ENCODE measurements at places on chromosomes 5 and 9.

GRCh38 chr5:96569770-96570169 lies 92.4 kb upstream of the CAST start:
- no peak for DNase-seq

DNA sequence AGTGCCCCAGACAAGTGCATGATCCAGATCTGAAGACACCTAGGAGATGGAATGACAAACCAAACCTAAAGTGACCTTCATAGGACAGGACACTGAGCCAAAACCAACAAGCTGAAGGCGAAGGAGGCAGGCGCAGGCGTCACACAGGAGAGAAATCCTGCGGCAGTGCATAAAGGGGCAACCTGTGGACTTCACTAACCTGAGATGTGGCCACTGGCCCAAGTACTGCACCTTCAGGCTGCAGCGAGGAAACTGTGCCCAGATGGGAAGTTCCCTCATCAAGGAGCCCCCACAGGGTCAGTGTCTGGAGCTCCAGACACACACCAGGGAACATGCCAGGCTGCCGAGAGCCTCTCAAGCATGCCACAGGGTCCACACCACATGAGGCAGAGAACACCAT lies 3.7 kb downstream of the IPPK start:
- DNase-seq: no peak

DNA sequence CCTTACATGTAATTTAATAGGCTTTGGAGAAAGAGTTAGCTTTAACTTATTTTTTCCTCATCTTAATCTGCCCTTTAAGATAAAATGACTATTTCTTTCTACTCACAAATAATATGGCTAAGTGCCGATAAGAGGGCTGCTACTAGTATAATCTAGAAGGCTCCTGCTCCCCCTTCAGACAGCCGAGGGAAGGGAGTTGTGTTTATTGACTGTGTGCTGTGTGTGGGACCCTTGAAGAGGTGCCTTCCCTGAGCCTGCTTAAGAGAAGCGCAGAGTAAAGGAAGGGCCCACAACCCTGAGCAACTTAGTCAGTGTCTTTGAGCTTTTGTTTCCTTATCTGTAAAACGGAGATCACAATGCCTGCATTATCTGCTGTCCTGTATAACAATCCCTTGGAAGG lies 28.1 kb upstream of the CKMT2 start:
- no peak for DNase-seq

- DNase-seq: no peak
These were observed 3.4 kb upstream of the CNTRL start for GRCh38 chr9:121071370-121071755.

GRCh38 chr5:145587710-145588109 lies 247.4 kb downstream of the PRELID2 start:
- DNase-seq: no peak

DNA sequence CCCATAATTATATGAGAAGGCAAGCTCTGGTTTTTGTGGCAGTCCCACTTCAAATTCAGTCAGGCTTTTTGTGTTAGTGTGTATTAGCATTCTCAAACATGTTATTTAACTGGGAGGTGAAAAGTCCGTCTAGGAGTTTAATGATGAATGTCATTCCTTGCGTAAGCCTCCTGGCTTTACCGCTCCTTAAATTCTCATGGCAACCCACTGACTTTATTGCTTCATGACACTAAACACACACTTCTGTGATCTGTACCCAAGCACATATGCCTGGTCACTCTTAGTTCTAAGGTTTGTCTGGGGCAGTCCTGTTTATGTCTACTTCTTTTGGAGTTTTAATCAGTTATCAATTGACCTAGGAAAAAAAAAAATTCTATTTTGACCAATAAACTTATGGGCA lies 677.9 kb upstream of the DMAC1 start:
- DNase-seq: no peak

GRCh38 chr5:103923616-103924168 lies 361.1 kb upstream of the NUDT12 start:
- no peak for DNase-seq

GRCh38 chr5:167850911-167851310 lies 440.5 kb upstream of the WWC1 start:
- no peak for DNase-seq

DNA sequence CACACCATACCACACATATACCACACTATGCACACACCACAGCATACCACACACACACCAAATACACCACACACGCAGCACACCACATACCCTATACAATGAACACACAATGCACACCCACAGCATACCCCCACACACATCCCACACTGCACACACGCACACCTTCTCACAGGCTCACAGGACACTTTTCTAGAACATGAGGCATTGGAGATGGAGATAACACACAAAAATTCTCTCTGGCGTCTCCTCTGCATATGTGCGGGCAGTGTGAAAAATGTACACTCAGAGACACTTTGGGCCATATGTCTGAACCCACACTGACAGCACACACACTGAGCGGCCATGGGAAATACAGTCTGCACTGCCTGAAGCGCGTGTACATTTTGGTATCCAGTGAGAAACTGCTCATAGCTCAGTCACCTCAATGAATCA lies 278.1 kb downstream of the GADD45G start:
- no peak for DNase-seq

- no peak for DNase-seq
These were observed 335.7 kb downstream of the PRELID2 start for GRCh38 chr5:145499483-145499882.

DNA sequence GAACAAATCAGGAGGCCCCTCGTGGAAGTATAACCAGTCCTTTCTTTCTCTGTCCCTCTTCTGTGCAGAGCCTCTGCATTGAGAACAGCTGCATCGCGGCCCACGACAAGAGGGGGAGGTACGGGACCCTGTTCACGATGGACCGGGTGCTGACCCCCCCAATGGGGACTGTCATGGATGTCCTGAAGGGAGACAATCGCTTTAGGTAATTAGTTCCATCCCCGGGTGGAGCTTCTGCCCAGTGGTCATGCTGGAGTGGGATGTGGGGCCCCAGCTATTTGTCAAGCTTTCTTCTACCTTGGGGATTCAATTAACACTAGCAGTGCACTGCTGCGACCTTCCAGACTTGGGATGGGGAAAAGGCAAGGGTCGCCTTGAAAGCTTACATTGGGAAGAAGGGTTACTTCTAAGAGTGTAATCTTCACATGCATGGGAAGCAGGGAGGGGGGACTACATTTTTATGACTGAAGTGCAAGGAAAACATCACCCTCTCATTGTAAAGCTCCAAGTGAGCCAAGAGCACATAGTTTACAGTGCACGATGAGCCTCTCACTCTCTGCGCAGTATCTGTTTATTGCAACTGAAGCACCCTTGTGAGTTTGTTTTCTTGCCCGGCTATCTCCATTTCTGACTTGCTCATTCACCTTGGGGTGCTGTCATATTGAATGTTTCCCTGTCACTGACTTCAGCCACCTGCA lies 27.0 kb downstream of the TGFBI start:
- DNase-seq: no peak

GRCh38 chr9:73640971-73641370 lies 489.3 kb downstream of the ANXA1 start:
- peak; percentile 7 for DNase-seq

DNA sequence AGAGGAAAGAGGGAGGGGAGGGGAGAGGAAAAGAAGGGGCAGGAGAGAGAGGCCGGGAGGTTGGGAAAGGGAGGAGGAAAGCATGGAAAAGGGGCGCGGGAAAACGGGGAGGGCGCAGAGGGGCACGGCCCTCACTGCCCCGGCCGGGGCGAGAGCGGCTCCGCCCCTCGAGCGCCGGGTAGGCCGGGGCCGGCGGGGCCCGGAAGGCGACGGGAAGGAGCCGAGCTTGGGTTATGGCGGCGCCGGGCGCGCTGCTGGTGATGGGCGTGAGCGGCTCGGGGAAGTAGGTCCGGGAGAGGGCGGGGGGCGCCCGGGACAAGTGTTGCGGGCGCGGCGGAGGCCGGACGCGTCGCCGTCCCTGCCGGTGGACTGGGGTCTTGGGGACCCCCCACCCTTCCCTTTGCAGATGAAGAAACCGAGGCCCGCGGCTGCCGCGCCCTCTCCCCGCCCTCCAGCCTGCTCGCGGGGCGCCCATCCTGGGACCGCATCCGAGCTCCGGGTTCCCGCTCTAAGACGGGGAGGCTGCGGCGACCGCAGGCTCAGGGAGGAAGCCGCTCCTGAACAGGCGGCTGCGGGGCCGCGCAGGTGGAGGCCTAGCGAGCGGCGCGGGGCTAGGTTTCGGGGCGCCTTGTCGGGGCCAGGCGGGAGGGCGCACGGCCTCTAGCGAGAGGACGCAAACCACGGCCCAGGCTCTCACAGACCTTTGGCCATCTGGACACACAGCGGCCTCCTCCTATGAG lies at the start of gene IDNK:
IDNK (plus strand) TSS at position 205 of the 740 bp plus-strand sequence; CDS start at position 234, 29 bp downstream.
- DNase-seq: peak; percentile 81

- no peak for DNase-seq
These were observed 12.8 kb upstream of the PRSS3 start for GRCh38 chr9:33782395-33783152.

- DNase-seq: no peak
These were observed 20.8 kb downstream of the SLC46A2 start for GRCh38 chr9:112869917-112870316.

DNA sequence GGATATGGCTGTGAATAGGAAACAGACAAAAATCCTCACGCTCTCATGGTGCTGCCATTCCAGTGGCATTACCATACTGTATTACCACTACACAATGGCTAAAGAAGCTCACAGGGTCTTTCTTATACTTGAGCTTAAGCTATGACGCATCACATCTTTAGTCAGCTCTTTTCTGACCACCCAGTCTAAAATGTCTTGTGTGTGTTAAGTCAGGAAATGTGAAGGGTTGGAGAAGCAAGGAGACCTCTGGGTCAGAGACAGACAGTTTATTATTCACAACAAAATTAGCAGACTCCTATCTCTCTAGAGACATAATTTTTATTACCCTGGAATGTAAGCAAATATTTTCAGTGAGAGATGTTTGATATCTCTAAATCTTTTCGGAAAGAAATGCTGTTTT lies 1583.2 kb upstream of the WWC1 start:
- DNase-seq: no peak

DNA sequence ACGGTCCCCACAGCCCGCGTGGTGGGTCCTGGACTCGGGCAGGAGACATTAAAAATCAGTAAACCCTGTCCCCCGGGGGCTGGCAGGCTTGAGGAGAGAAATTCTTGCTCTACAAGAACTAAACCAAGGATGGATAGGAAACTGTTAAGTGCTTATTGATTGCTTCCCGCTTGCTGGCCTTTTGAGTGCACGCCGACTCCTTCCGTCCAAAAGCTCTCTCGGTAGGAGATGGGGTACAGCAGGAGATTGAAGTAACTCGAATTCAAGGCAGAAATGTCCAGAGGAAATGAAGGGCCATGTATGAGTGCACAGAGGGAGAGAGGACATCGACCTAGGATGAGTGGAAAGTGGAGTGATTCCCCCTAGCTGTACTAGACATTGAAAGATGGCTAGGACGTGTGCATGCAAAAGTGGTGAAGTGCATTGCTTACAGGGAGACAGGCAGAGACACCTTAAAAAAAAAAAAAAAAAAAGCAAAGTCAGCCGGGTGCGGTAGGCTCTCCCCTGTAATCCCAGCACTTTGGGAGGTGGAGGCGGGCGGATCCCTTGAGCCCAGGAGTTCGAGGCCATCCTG lies 923 bp downstream of the RECK start:
- no peak for DNase-seq

DNA sequence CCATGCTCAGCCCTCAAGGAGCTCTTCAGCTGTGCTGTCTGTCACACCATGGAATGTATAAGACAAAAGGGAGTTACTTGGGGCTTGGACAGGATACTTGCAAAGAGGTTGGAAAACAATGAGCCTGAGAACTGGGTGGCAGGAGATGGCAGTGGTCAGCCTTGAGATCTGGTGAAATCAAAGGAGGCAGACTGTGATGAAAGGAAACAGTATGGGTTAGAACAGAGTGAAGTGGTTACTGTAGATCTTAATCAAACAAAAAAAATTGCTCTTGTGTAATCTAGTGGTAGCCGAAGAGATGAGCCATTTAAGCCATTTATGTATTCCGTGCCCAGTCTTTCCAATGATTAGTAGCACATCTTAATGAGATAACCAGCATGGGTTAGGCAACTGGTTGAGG lies 142.2 kb downstream of the SV2C start:
- no peak for DNase-seq

GRCh38 chr9:2132484-2133082 lies 117.4 kb downstream of the SMARCA2 start:
- DNase-seq: no peak

DNA sequence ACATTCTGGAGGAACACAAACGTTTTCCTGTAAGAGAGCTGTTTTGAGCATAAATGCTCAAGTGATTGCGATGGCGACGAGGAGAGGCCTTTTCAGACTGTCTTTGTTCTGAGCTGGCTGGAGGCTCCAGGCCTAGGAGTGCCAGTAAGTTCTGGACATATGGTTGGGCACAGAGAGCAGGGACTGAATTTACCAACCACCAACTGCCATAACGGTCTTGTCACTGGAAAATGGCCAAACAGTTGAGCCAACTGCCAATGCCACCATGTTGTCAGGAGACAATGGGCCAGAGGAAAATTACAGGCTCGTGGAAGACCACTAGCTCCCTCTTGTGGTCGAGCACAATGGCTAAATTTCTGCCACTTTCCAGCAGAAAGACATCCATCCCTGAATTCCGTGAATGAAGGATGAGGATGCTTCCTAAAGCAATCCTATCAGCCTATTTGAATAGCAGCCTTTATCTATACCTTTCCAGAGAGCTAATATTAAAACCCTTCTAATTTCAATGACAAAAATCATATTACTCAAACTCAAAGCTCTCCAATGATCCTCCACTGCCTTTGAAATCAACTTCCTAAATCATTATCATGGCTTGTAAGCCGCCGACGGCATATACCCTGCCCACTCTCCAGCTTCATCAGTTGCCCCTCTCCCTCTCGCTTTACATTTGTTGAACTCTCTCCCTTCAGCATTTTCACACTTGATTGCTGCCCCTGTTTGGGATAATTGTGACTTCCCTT lies 66.9 kb upstream of the GLIS3 start:
- DNase-seq: peak; percentile 33

- no peak for DNase-seq
These were observed 9.6 kb upstream of the LNPEP start for GRCh38 chr5:96926276-96926675.

- DNase-seq: no peak
These were observed 73.1 kb downstream of the DIRAS2 start for GRCh38 chr9:90569511-90569910.

DNA sequence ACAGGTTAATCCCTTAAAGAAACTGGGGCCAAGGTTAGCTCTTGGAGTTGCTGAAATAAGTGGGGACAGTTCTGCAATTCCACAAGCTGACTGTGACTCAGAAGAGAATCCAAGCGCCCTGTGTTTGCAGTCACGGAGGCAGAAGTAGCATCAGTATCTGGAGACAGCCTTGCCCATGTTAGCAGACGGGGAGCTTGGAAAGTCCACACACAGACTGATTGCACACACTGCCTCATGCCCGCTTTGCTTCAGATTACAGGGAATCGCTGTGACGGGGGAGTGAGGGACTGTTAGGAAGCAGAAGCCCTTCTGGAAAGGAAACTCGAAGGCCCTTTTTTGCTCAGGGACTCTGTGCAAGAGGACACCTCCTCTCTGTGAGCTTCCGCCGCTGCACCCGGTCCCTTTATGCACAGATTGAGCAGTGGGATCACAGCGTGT lies 30.9 kb upstream of the PPP1R26 start:
- DNase-seq: peak; percentile 7

DNA sequence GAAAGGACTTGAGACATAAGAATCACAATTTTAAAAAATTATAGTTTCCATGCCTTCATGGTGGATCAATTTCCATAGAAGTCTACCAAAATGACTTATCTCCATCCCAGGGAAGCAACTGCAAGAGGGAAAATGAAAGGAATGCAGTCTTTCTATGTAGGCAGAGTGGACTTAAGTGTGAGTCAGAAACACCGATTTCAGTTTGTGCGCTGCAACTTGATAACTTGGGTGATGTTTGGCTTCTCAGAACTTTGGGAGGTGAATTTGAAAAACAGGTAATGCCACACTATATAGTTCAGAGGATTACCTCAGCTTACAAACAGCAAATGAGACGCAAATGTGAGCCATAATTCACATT lies 708 bp upstream of the CSNK1G3 start:
- no peak for DNase-seq

Measured in GM13977 (cell line).